Astrocyte of the cerebellum (primary cell): ENCODE measurements at places on chromosomes 1 and 21.
A peak's percentile ranks its signal among the peaks of the same experiment; 100 is the strongest.

DNA sequence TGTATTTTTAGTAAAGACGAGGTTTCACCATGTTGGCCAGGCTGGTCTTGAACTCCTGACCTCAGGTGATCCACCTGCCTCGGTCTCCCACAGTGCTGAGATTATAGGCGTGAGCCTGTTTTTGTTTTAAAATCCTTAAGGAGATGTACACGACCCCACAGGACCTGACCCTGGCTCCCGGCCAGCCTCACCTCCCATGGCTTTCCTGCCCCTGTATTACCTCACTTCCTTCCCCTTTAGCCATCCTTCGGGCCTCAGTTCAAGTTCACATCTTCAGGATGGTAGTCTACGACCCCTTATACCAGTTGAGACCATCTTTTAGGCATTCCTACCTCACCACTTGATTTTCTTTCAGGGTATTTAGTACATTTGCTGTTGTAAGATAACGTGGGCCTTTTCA lies 36.3 kb downstream of the TCP10L start:
- no peak for DNase-seq

DNA sequence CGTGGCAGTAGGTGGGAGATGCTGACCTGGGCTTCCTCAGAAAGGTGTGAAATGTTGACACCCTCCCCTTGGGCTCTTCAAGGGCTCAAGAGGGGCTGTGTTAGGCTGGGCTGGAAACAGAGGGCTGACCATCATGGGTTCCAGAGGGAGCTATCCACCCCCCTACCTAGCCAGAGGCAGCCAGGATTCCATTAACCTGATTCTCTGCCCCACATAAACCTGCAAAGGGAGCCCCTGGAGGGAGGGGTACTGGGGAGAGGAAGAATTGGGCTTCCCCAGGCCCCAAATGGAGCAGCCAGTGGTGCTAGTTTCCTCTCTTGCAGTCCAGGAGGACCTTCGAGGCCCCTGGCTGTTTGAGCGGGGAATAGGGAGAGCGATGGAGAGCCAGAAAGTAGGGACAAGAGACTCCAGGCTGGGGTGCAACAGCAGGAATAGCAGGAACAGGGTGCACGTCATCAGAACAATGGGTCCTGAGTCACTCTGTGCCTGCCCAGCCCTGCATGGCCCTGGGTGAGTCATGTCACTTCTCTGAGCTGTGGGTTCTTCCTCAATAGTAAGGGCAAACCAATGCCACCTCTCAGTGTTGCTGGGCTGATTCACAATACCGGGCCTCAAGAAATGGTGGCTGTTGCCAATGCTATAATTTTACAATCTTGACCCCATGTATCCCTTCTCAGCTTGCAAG lies 121.2 kb downstream of the EPHB2 start:
- DNase-seq, result peak; percentile 56

DNA sequence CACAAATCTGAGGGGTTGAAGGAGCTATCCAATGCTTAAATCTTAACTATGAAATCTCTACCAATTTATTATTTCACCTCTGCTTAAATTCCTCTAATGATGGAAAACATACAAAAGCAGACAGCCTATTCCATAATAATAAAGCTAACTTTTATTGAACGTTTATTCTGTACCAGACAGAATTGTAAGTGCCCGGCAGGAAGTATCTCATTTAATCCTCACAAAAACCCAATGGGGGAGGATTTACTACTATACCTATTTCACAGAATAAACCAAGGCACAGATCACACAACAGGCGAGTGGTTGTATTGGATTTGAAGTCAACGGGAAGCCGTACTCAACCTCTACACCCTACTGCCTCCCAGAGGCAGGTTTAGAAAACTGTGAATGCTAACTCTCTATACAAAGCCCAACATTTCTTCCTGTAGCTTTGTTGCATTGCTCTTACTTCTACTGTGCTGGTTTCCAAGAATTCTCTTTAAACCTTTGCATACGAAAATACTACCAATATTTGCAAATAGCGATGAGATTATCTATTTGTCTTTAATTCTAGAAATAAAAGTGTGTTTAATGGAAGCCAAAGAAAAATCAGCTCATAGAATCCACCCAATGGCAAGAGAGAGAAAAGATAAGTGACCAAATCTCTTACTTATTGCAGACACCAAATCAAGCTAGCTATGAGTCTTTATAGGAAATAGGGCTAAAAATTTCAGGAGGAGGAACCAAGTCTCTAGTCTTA lies 33.5 kb upstream of the C1orf53 start:
- peak; percentile 26 for DNase-seq

DNA sequence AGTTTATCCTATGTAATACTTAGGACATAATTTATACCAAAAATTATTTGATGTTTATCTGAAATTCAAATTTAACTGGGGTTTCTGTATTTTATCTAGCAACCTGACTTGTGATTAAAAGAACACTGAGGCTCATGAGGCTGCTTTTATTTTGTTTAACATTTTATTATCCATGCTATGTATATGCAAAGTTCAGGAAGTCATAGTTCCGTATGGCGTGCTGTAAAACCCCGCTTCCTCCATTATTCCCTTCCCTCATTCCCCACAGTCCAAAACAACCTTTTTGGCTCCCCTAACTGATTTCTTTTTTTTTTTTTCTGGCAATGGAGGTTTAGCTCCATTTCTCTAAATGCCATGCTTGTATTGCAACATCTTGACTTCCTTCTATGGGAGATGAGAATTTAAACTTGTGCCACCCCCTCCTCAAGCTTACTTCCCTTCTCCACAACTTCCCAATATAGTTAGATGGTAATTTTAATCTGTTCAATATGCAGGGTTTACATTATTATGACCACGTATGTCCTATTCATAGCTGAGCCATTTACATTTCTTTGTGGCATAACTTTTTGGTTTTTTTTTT lies 138.0 kb upstream of the DNAH14 start:
- DNase-seq, result no peak

DNA sequence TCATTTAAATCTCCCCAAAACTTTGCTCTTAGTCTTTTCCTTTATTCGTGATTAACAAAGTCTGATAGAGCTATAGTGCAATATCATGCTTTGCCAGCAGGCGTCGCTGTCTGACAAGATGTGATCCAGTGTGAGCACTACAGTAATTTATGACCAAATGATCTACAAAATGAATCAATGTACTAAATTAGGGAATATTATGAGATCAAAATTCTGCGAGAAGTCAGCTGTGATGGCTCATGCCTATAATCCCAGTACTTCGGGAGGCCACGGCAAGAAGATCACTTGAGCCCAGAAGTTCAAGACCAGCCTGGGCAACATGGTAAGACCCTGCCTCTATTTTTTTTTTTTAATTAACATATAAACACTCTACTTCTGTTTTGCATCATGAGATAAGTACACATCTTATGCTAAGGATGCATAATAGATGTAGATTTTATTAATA lies 3.6 kb upstream of the SPSB1 start:
- DNase-seq, result no peak

DNA sequence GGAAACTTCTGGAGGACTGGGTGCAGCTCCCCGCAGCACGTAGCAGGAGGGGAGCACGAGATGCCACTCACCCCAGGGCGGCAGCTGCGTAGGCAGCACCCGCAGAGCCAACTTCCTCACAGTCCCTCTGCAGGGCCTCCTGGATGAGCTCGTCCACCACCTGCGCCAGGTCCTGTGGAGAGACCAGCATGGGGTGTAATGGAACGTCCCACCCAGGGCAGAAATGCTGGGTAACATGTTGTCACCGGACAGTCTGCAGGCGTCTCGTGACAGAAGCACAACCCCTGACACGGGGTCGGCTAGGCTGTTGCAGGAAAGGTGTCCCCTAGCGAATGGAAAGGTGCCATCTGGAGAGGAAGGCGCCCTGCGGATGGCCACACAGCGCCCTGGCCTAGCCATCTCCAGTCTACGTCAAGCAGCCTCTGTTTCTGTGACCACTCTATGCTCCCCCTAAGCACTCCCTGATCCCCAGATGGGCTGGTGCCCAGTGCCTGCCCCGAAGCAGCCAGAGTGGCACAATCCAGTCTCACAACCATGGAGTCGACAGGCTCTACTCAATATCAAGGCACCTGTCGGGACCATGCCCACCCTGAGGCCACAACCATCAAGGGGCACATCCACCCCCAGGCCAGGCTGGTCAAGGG lies 21.2 kb downstream of the MCM3AP start:
- no peak for DNase-seq

GRCh38 chr1:230029244-230029941 lies 37.6 kb upstream of the GALNT2 start:
- no peak for DNase-seq

GRCh38 chr1:111199881-111200801 lies at the start of gene DENND2D:
Gene DENND2D (minus strand): TSS chr1:111200646. CDS start chr1:111200459, 187 bp downstream.
- DNase-seq, result no peak

DNA sequence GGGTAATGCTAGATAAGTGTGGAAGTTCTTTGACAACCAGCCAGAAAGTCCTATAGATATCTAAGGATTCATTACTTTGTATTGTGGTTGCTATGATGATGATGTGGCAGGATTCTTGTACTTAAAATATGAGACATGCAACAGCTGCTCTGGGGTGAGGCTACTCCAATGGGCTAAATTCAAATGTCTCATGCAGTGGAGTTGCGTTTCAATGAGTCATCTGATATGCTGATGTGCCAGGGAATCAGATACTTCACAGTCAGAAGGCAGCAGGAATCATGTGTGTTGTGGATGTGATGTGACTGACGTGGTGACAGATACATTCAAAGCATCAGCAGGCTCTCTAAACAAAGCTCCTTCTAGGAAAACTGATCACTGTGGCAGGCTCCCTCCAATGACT lies 66.5 kb downstream of the TSEN15 start:
- peak; percentile 49 for DNase-seq

DNA sequence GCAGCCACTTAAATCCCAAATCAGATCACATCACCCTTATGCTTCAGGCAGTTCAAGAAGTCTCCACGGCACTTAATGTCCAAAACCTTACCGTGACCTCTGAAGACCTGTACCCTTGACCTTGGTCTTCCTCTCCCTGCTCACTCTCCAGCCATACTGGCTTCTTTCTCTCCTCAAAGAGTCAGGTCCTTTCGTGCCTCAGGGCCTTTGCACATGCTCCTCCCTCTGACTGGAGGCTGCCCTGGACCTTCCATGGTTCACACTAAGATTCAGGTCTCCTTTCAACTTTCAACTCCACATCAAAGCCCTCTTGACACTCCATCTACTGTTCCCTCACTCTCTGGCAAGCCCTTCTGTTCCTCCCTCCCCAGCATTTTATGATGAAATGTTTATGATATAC lies 289.9 kb upstream of the VAMP3 start:
- no peak for DNase-seq

- DNase-seq, result no peak
Measured at GRCh38 chr1:28680151-28680550, 11.6 kb downstream of the GMEB1 start.

GRCh38 chr1:51799372-51799771 lies 79.2 kb downstream of the NRDC start:
- DNase-seq, result no peak

GRCh38 chr1:69657971-69658370 lies 90.2 kb downstream of the LRRC7 start:
- no peak for DNase-seq

DNA sequence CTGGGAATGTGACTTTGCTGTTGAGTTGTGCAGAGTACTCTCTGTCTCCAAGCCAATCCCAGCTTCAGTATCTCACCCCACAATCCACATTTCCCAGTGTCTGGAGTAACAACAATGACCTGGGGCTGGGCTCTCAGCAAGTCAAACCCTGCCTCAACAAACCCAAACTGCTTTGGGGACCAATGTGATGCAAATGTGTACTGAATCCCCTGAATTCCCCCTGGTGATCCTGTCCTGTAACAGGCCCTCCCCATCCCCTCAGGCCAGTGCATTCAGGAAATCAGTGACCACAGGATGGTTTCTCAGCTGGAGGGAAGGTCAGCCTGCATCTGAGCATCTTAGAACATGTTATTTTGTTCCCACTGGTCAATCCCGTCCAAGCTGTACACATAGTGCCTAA lies 36.7 kb upstream of the HAO2 start:
- DNase-seq, result no peak

DNA sequence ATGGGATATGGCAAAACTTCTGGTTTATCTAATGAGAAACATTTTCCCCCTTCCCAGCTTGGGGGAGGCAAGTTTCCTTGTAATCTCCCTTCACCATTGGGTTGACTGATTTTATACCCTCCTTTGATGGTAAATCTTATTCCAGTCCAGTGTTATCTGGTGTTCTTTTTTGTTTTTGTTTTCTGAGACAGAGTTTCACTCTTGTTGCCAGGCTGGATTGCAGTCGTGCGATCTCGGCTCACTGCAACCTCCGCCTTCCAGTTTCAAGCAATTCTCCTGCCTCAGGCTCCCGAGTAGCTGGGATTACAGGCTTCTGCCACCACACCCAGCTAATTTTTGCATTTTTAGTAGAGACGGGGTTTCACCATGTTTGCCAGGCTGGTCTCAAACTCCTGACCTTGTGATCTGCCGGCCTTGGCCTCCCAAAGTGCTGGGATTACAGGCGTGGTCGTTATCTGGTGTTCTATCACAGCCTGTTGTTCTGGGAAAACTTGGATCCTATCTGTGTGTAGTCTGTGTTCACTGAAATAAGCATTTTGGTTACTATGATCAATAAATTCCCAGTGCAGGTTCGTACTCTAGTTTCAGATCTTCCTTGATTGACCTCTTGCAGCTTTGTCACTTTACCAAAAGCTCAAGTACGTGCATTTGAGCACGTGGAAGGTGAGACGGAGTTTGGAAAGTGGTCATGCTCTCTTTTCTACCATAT lies 281.1 kb downstream of the NCAM2 start:
- DNase-seq, result no peak

GRCh38 chr1:246169019-246169418 lies 338.1 kb downstream of the SMYD3 start:
- DNase-seq, result no peak

DNA sequence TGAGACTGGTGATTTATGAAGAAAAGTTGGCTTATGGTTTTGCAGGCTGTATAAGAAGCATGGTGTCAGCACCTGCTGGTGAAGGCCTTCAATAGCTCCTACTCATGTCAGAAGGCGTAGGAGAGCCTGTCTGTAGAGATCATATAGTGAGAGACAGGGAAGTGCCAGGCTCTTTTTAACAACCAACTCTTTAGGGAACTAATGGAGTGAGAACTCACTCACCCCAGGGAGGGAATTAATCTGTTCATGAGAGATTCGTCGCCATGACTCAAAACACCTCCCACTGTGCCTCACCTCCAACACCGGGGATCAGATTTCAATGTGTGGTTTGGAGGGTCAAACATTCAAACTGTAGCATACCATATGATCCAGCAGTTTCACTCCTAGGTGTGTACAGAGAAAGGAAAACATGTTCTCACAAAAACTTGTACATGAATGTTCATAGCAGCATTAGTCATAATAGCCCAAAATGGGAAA lies 72.6 kb downstream of the TTC3 start:
- peak; percentile 82 for DNase-seq

- no peak for DNase-seq
Measured at GRCh38 chr1:195577748-195578147, 1030.5 kb downstream of the KCNT2 start.

- DNase-seq, result no peak
Measured at GRCh38 chr1:18325136-18325535, 155.6 kb upstream of the KLHDC7A start.

- peak; percentile 5 for DNase-seq
Measured at GRCh38 chr1:62912028-62912638, 128.2 kb downstream of the ATG4C start.

GRCh38 chr1:119954476-119955422 lies 58.4 kb upstream of the ADAM30 start:
- DNase-seq, result no peak

GRCh38 chr1:18954270-18955071 lies 2.0 kb downstream of the IFFO2 start:
- DNase-seq, result no peak

GRCh38 chr1:186404454-186405051 lies 28.9 kb downstream of the ODR4 start:
- DNase-seq, result peak; percentile 23
